Fibroblast of skin of left biceps (primary cell): ENCODE measurements at places on chromosomes 7 and 10.

- no peak for DNase-seq
Observed at GRCh38 chr7:155168597-155169480, 98.7 kb downstream of the HTR5A start.

- peak; percentile 34 for DNase-seq
Observed at GRCh38 chr10:10891124-10892082, 126.3 kb upstream of the CELF2 start.

- no peak for DNase-seq
Observed at GRCh38 chr7:44995555-44996493, 4.2 kb upstream of the CCM2 start.

GRCh38 chr10:108597031-108597430, 1326.3 kb downstream of the XPNPEP1 start:
- no peak for DNase-seq

- DNase-seq: no peak
Observed at GRCh38 chr7:106979551-106980357, 64.8 kb upstream of the PRKAR2B start.

GRCh38 chr10:88026031-88026430, 162.6 kb downstream of the PTEN start:
- DNase-seq: no peak

GRCh38 chr10:68163735-68164134, 54.4 kb downstream of the MYPN start:
- DNase-seq: no peak

DNA sequence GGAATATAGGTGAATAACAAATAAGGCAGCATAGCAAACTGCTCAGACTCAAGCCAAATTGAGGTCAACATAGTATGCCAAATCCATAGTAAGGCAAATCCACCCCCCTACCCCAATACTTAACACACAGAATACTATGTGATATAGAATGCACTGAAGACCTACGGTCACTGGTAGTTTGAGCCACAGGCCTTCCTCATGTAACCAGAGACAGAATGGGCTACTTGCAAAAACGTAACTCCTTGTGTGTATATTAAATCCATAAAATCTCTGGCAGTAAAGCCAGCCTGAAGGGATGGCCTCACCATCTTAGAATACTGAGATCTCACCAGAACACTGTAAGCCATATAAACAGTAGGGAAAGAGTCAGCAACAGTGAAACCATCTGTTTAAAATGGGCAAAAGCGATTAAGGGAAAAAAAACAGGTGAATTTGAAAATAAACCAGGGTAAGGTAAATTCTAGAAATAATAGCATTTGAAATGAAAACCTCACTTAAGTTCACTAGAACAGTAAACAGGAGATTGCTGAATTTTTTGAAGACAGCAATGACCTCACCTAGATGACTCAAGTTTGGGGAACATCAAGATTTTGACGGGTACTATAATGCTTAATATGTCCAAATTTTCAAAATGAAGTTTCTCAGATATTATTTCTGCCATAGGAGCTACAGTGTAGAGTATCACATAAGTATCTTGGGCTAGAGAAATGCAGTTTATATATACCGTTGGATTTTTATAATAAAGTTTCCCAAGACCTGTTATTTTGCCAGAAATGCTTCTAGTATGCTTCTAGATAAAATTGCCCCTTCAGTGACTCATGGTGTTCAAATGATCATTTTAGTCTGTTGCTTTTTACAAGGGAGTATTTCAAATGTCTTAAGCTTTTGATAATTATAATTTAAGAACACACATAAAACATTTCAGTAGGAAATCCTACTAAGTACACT, 13.9 kb downstream of the HNRNPA2B1 start:
- DNase-seq: no peak

DNA sequence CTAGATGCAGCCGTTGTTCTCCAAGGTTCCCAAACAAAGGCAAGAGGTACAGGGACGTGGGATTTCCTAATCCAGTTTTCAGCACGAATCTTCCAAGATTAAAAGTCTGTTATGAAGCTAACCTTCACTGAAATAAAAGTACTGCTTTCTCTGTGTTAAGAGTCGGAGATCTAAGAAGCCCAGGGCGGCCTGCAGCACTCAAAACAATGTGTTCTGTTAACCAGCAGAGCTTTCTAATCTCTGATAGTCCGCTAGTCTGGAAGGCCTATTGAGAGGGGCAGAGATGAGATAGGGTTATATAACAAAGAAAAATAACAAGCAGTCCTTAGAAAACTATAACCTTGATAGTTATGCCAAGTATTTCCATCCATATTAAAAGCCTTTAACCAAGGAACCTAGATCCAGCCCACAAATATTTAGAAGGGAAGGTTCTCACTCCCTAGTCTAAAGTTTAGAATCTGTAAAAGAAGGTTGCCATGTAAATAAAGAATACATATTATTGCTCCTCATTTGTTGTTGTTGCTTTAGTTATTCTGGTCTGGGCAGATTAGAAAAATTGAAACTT, 106.3 kb upstream of the SVIL start:
- no peak for DNase-seq

DNA sequence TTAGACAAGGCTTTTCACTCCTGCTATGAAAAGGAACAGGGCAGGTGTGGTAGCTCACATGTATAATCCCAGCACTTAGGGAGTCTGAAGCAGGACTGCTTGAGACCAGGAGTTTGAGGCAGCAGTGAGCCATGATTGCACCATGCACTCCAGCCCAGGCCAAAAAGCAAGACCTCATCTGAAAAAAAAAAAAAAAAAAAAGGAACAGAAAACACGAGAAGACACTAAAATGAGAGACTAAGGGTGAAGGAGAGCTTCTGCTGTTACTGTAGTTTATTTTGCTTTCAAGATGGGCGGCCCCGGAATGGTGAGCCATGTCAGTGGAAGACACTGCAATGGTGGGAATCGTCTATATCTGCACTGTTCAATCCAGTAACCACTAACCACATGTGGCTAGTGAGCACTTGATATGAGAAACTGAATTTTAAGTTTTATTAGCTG, 9.9 kb downstream of the PIP4K2A start:
- no peak for DNase-seq

DNA sequence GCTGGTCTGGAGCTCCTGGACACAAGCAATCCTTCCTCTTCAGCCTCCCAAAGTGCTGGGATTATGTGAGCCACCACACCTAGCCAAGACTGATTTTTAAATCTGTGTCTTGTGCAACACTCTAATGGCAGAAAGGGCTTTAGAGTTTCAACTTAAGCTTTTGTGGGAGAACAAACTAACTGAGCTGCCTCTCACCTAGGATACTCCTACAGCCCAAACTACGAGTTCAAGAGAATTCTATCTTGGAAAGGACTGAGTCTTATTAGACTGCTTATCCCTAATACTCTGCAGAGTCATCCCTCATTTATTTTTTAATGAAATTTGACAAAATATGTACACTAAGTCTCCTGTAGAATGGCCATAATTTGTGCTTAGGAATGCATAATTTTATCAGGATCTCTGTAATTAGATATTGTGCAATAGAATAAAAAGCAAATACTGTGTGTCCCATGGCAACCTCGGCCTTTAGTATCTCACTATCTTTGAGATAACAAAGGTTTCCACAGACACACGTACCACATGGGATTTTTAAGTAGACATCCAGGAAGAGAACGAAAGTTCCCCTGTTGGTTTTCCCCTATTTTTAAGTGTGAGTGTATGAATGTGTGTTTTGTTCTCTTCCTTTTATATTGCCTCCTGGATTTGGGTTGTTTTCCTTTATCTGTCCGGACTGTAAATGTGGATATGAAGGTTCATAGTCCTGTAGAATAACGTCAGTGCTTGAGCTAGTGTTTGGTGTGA, 199.4 kb upstream of the TCF7L2 start:
- DNase-seq: no peak

DNA sequence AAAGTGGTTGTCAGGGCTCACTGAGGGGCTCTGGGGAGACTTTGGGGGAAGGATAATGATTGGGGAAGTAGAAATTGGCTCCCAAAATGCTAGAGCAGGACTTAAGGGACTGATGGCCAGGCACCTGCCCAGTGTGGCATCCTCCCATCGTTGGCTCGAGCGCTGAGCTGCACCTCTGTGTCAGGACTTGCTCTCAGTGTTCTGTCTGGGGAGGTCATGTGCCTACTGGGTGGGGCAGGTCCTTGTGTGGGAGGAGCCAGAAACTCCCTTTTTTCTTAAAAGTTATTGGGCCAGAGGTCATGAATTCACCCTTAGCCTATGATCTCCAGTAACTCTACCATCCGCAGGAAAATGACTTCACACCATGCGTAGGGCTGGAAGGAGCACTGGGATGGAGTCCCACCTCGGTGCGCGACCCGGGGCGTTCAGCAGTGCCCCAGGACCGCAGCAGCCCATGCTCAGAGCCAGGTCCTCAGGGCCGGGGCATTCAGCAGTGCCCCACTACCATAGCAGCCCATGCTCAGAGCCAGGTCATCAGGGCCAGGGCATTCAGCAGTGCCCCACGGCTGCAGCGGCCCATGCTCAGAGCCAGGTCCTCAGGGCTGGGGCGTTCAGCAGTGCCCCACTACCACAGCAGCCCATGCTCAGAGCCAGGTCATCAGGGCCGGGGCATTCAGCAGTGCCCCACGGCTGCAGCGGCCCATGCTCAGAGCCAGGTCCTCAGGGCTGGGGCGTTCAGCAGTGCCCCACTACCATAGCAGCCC, 221.9 kb downstream of the EBF3 start:
- DNase-seq: no peak

GRCh38 chr7:46368871-46369270, 447.8 kb upstream of the IGFBP3 start:
- DNase-seq: no peak

- no peak for DNase-seq
Observed at GRCh38 chr10:71358277-71358676, 38.4 kb upstream of the CDH23 start.

DNA sequence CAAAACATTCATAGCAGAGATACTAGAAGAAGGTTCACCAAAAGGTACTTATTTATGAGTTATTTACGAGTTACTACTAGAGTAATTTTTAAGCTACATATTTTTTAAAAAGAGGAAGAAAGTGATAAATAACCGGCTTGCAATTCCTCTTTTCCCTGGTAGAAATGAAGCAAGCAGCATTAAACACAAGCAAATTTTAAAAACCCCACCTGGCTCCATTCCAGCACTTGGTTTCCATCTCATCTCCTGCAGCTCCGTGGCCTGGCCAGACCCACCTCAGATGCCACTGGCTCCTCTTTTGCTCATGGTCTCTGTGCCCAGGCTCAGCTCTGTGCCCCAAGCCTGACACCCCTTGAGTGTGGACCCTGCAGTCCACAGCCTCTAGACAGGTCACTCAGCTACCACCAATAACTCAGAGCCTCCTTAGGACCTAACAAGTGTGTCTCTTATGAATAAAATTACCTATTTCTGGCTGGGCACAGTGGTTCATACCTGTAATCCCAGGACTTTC, 479.5 kb downstream of the TNS3 start:
- DNase-seq: no peak

DNA sequence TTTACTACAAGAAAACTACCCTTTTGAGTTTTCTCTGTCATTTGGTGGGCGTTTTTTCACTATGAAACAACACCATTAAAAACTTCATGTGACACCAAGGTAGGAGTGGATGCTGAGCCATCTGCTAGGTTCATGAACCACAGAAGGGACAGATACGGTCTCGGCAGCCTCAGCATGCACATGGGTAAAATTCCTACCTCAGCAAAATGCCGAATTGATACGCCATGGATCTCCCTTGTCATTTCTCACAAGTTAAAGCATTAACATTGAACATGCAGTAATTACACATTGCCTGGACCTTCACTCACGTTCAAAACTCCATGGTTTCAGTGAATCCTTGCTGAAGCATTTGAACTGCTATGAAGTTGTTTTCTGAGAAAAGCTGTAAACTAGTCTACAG, 121.5 kb upstream of the EGR2 start:
- DNase-seq: no peak

- no peak for DNase-seq
Observed at GRCh38 chr10:30974773-30975415, 56.8 kb downstream of the ZNF438 start.

DNA sequence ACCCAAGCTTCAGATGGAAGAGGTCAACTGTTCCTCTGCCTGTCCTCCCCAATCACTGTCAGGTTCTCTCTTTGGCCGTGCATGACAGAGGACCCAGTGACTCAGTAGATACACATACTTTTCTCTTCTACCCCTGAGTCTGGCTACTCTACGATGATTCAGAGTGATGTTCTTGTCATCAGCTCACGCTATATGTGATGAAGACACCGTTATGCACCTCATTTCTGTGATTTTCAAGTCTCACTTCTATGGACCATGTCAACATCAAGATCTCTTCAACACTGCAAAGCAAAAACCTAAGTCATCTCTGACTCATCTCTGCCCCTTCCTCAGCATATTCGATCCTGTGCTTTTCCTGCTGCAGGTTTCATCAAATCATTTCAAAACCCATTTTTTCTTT, 76.6 kb upstream of the DGKI start:
- peak; percentile 51 for DNase-seq

GRCh38 chr7:65279795-65280194, 93.9 kb upstream of the ZNF92 start:
- DNase-seq: no peak

- DNase-seq: no peak
Observed at GRCh38 chr7:43856996-43857395, 12.3 kb downstream of the MRPS24 start.
